ENCODE measurements at places on chromosomes 4 and X.
A peak's percentile ranks its signal among the peaks of the same experiment; 100 is the strongest.

GRCh38 chrX:76427560-76428242 lies at the start of gene MAGEE1:
TSS of gene MAGEE1 (plus strand) at chrX:76427710. CDS start at chrX:76427931, 221 bp downstream.
- peak; percentile 13 for DNase-seq

DNA sequence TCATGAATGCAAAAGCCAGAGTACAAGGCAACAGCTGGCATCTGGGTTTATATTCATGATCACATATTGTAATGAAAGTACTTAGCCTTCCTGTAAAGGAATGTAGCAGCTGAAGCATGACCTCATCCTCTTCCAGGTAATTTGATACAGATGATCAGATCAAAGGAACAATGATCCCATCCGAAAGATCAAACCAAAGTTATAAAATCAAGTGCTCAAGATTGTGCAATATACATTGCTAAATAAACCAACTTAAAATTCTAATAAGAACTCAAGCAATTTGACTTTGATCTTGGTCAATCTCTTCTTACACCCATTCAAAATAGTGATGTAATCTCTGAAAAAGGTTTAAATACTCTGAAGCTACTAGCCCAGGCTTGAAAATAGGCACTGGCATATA lies 113.1 kb upstream of the INPP4B start:
- DNase-seq: no peak

DNA sequence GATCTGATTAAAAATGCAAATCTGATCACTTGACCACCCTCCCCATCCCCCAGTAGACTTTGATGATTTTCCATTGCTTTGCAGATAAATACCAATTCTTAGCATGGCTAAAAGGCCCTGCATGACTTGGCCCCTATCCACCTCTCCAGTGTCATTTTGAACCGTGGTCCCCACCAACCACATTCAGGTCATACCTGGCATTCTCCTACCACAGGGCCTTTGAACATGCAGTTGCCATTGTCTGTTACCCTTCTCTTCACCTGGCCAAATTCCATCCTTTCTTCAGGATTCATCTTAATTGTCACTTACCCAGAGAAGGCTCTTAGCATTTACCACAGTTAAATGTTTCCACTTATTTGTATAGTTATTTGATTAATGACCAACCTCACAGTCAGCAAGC lies 36.9 kb upstream of the RELL1 start:
- DNase-seq: no peak

DNA sequence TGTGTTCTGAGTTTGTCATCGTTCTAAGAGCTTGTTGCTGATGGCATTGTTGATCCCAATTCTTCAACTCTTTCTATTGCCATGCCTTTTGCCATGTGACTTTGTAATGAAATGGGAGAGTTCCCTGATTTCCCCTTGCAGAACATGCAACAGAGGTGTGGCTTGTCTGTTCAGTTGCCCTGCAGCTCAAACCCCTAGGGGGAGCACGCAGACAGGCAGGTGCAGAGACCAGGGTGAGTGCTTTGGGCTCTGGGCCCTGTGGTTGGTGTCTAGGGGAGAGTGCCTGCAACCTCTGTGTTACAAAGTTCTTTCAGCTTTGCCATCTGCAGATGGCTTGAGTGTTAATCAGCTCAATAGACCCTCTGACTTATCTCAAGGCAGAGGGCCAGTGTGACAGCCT lies 332.7 kb downstream of the MID1IP1 start:
- no peak for DNase-seq

- DNase-seq: no peak
Observed at GRCh38 chrX:153379971-153380581, 21.1 kb downstream of the PNMA6E start.

GRCh38 chr4:1015179-1015578 lies 3.8 kb downstream of the FGFRL1 start:
- DNase-seq: no peak

DNA sequence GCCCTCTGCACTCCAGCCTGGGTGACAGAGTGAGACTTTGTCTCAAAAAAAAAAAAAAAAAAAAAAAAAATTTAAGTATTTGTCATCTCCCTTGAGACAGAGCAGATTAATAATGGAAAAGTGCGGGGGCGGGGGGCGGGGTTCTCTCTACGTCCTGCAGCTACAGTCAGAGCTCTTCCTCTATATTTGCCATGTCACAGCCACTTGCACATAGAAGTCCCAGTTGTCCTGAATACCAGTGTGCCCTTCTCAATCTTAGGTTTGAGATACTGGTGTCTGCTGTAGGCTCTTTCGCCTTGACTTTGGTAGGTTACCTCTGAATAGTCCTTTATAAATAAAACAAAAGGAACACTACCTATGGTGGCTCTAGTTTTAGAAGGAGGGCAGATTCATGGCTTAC lies 237.8 kb upstream of the PGRMC2 start:
- DNase-seq: no peak

DNA sequence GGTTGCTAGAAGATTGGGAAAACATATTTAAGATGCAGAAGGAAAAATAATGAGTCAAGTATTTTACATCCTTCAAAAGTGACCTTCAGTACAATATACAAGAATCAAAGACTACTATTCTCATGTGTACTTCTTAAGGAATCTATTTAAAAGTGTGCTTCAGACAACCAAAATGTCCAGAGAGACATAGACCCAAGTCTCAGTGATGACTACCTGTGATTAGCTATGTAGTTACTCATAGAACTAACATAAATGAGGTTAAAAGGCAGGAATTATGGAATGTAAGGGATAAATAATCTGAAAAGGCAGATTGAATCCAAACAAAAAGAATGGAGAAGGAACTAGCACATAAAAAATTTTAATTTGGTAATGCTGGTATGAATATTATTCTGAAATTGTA lies 634.7 kb upstream of the FAM241A start:
- DNase-seq: no peak

GRCh38 chr4:100189820-100190642 lies at the start of gene DDIT4L:
TSS of gene DDIT4L (minus strand) at chr4:100190468. CDS start at chr4:100189983, 485 bp downstream.
- no peak for DNase-seq

DNA sequence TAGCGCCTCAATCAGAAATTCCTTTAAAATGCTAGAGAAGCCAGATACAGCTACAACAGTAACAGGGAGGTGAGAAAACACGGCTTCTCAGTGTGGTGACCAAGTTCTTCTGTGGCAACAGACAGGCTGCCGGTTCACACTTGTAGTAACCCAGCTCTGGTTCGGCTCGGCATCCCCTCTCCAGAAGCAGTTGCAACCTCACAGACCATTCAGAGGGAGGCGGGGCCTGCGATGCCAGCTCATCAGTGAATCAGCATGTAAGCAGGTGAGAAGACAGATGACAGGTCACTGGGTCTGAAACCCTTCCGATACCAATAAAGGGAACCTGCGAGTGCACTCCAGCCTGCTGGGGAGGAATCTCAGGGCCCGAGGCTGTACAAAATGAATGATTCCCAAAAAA lies 251.0 kb downstream of the KCNIP4 start:
- peak; percentile 39 for DNase-seq

GRCh38 chr4:145609481-145610427 lies 9.4 kb upstream of the MMAA start:
- DNase-seq: peak; percentile 43

GRCh38 chr4:18342847-18343246 lies 321.3 kb upstream of the LCORL start:
- no peak for DNase-seq

DNA sequence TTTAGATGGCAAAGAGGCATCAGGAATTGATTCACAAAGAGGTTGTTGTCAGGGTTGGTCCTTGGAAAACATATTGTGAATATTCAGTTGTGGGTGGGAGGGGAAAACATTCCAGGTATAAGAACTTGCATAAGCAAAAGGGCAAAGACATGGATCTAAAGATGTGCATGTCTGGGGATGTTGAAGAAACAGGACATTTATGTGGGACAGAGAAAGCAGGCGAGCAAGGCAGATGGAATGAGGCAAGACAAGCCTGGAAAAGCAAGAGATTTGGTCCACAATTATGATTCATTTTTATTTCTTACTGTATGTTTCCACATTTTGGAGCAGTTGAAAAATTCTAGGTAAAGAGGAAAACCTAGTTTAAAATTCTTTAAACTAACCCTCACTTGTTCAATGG lies 134.9 kb upstream of the CXXC4 start:
- no peak for DNase-seq

GRCh38 chr4:90130076-90130475 lies 2.9 kb downstream of the CCSER1 start:
- no peak for DNase-seq

- no peak for DNase-seq
Observed at GRCh38 chr4:125739760-125740159, 425.0 kb downstream of the FAT4 start.

- no peak for DNase-seq
Observed at GRCh38 chrX:129108936-129109335, 414.4 kb downstream of the SMARCA1 start.

DNA sequence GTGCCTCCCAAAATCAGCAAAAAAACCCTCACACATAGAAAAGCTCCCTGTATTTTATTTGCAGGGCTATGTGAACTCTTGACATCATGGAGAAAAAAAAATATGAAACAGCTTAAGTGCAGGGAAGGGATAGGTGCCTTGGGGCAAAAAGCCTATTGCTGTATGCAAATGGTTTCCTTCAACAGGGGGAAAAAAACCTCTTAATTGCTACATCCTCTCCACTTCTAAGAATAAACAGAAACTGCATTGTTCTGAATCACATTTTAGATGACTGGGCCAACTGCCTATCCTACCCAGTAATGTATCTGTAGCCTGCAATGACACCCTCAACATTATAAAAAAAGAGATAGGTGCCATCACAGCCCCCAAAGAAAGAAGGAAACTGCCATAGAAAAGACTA lies 229.4 kb upstream of the GALNTL6 start:
- DNase-seq: no peak

DNA sequence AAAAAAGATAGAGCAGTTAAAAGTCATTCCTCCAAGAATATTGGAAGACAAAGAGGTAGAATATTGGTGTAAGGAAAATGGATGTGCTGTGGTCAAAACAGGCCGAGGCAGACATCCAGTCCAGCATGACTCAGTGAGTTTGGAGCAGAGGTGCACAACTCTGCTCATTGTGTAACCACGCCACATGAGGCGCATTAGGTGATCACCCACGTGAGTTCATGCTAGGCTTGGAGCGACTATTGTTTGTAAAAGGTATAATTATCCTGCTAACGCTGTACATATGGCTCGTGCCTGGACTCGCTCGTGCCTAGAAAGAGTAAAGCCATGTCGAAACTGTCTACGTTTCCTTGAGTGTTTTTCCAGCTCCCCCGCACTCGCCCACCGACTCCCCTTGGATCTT lies 23.9 kb downstream of the C4orf54 start:
- DNase-seq: no peak

Measured in iPS DF 6.9 (cell line).